ENCODE measurements at places on chromosomes 16 and 17.

DNA sequence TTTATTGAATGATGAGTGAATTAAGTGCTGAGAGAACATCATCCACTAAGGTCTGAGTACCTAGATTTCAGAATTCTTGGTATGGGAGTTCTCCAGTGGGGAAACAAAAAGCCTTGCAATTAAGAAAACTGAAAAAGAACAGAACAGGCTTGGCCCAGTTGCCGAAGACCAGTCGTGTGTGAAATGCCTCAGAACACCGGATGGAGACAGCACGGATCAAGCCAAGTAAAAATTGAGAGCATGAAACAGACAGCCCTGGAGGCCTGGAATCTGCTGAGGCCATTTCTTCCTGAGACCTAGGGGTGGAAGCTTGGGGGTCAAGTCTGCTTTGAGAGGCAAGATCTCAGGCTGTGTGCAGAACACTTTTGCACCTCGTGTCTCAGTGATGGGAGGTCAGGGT, 43.3 kb downstream of the GRIN2A start:
- DNase-seq, result no peak

- DNase-seq, result no peak
These were observed 29.8 kb downstream of the CDIP1 start for GRCh38 chr16:4508806-4509205.

DNA sequence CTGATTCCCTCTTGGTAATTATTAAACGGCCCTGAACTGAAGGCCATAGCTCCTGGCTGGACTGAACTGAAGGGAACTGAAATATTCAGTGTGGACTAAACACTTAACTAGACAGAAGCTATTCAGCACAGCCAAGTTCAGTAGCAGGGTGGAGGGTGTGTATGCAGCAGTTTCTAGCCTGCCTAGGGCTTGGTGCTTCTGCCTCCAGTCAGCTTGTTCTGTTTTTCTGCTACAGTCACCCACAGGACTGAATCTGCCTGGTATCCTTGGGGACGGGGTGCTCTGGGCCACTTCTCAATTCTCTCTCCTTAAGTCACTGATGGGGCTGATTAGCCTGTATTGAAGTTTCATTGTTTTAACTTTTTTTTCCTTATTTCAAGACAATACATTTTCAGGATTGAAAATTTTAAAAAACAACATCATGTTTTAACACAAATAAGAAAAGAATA, 77.1 kb downstream of the WWP2 start:
- no peak for DNase-seq

- DNase-seq, result no peak
These were observed 1.6 kb downstream of the COASY start for GRCh38 chr17:42563543-42563942.

GRCh38 chr16:69410219-69410990, 14.0 kb upstream of the CYB5B start:
- no peak for DNase-seq

GRCh38 chr16:60686824-60687223, 1349.4 kb downstream of the CDH8 start:
- no peak for DNase-seq

All from HL-60 (cell line).